ENCODE measurements at places on chromosomes 2 and 18. TPM values are rescaled to one million over a fixed set of nuclear protein-coding genes. Genes with fewer than 3 reads are reported as not detected.

- no peak for DNase-seq
These were observed 232.0 kb downstream of the AGAP1 start for GRCh38 chr2:235725841-235726240.

Gene CIDEA
- not detected for total RNA-seq

- no peak for DNase-seq
These were observed 671.0 kb upstream of the SOX11 start for GRCh38 chr2:5021136-5021535.

- DNase-seq = no peak
These were observed 767.7 kb upstream of the GCFC2 start for GRCh38 chr2:76478266-76479035.

DNA sequence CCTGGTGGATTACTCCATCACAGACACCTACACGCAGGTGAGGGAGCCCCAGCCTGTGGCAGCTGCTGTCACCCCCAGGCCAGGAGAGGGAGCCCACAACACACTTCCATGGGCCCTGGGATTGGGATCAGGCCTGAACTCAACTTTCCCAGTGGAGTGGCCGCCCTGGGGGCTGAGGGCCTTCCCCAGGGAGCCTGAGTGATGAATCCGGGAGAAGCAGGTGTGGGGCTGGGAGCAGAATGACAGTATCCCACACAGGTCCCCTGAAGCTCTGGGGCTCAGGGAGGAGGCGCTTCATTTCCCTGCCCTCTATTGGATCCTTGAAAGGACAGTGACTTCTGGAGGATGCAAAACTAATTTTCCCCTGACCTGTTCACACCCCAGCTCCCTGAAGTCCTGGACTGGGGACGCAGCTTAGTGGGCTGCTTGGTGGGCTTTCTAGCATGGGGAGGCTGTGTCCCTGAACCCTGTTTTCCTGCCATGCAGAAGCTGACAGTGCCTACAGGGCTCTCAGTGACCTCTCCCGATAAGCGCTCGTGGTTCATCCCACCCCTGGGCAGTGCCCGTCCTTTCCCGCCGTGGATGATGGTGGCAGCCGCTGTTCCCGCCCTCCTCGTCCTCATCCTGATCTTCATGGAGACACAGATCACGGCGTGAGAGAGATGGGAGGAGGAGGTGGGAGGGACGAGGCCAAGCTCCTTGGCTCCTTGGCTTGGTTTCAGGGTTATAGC is 11.0 kb downstream of the SLC4A3 start:
- no peak for DNase-seq

DNA sequence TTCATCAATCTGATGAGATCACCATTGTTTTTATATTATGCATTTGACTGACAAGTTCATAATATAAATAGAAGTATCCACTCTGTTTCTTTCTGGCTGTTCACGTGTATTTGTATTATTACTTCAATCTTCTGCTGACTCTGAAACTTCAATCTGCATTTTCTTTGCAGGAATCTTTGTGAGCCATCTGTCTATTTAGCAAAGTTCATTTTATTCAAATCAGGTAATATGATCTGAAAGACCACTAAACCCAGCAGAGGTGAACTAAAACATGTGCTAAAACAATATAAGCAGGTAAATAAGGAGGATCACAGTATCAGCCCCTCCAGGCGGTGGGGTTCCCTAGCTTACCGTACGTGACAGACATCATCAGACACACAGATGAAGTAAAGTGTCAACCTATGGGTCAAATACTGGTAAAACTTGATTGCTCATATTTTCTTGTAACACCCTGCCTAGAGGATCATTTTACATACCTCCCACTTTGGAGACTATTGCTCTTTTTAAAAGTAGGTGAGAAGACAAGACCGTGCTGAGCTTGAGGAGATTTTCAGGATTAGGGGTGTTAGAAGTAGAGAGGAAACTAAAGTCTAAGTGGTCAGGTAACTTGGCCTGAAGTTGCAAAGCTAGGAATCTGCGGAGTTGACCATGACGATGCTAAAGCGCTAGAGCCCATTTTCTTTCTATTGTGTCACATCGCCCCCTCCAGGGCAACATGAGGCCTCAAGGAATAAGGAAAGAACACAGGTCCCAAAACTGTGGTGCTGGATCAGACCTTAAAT is 9.0 kb downstream of the DTNB start:
- peak; percentile 39 for DNase-seq

GRCh38 chr2:191274413-191274815 is 29.2 kb downstream of the MYO1B start:
- DNase-seq = no peak

DNA sequence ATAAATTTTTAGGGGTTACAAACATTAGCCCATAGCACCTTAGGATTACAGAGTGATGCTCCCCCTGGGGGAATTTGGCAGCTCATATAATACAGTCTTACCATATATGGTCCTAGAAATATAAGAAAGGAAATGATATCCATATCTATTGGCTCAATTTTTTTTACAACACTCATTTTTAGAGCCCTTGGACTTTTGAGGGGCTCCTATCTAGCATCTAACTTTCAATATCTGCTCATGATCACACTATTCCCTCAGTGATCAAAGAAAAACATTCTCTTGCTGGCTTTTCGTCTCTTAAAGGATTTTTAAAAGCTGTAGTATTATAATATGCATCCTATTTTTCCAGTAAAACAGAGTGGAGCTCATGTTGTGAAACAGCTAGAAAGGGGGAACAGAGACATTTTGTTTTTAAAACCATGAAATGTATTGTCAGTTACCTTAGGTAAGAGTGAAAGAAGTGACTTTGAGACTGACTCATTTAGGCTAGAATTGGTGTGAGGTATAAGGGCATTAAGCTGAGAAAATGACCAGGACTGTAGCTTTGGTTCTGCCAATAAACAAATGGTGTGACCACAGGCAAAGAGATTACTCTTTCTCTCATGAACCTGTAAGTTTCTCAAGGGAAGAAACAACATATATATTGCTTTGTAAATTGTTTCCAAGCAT is 65.8 kb downstream of the ALPK2 start:
- no peak for DNase-seq

- DNase-seq = no peak
These were observed 40.6 kb downstream of the FASTKD2 start for GRCh38 chr2:206805887-206806607.

- DNase-seq = no peak
These were observed 8.8 kb downstream of the FZD7 start for GRCh38 chr2:202042444-202042843.

Gene C2orf78
- not detected for total RNA-seq

Gene CLEC4F
- not detected for total RNA-seq

DNA sequence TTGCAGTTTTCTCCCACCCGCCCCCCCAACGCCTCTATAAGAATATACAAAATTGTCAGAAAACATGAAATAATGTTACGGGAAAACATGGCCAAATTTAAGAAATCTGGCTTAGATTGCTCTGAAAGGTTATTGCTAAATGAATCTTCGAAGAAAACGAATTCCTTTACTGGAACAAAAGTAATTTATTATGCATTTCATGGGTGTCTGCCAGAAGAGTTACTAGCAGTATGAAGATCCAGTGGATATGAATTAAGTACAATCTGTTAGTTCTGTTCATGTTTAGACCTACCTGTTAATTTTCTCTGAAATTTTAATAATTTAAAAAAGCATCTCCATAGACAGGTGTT is 21.9 kb downstream of the GATA6 start:
- no peak for DNase-seq

Gene CNDP1
- not detected for total RNA-seq

- no peak for DNase-seq
These were observed 863.6 kb upstream of the SALL3 start for GRCh38 chr18:78115896-78116561.

Gene SERPINB13
- not detected for total RNA-seq

- DNase-seq = no peak
These were observed 74.5 kb downstream of the TPO start for GRCh38 chr2:1487758-1488157.

Gene EFHD1
- 0.61 TPM for total RNA-seq

DNA sequence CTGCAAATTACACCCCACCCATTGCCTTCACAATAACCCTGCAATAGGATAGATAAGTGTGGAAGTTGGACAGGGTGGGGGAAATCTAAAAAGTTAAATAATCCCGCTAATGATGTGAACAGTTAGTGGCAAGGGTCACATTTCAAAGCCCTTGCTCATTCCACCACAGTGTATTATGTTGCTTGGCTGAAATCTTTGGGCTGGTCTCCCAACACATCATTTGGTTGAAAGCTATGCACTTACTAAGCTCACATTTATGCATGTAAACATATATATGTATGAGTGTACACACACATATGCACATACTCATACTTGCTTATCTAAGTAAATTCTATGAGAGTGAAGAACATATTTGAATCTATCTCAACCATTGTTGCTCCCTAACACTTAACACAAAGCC is 197.8 kb downstream of the RDH14 start:
- DNase-seq = no peak

- DNase-seq = no peak
These were observed 62.9 kb upstream of the APCDD1 start for GRCh38 chr18:10391506-10391905.

Gene HOXD8
- total RNA-seq = not detected

GRCh38 chr2:73069855-73070642 is 1.5 kb downstream of the SFXN5 start:
- DNase-seq = no peak

Gene GRHL1
- total RNA-seq = 1.00 TPM

Gene ARHGAP15
- total RNA-seq = 70.2 TPM

DNA sequence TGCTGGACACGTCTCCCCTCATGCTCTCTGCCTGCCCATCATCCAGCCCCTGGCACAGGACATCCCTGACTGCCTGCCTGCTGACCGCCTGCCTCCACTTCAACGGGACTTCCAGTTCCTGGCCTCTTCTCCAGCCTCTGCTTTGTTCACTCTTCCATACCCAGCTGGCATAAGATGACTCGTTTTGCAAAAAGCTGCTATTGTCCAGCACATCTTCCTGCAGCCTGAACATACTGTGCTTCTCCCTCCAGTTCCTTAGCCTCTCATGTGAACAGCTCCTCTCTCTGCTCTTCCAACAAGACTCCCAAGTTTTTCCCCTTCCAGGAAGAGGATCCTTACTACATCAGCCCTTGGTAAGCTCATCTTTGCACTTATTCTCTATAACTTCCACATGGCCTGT is 62.4 kb upstream of the SKOR2 start:
- DNase-seq = no peak

Data from activated CD4-positive, alpha-beta memory T cell treated with anti-CD3 and anti-CD28 coated beads for 36 hours (primary cell).